ENCODE measurements at places on chromosomes 12 and 14.

- H3K27ac ChIP-seq: no peak overlapping the region
- DNase-seq: no peak
- no peaks in the 10 kb centered on the region for H3K27me3 ChIP-seq
- no peak overlapping the region for H3K4me3 ChIP-seq
- H3K4me1 ChIP-seq: peaks cover 8% of the 10 kb centered on the region
- H3K36me3 ChIP-seq: no peaks in the 10 kb centered on the region
Measured at GRCh38 chr14:61151251-61151650, 129.9 kb downstream of the TMEM30B start.

DNA sequence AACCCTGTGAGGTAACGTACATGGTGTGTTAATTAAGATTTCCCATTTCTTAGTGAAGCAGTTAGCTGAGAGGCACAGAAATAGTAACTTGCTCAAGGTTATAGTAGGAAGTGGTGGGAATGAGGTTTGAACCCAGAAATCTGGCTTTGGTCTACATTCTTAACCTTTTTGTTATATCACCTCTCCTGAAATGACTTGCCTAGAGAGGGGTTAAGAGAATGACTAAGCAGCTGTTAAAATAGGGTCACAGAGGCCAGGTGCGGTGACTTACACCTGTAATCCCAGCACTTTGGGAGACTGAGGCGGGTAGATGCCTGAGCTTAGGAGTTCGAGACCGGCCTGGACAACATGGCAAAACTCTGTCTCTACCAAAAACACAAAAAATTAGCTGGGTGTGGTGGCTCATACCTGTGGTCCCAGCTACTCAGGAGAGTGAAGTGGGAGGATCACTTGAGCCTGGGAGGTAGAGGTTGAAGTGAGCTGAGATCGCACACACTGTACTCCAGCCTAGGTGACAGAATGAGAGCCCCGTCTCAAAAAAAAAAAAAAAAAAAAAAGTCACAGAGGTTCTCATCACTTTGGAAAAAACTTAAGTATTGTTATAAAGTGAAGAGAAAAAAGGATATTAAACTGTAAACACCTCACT is 57.6 kb upstream of the RD3L start:
- no peaks in the 10 kb centered on the region for H3K36me3 ChIP-seq
- no peak for DNase-seq
- H3K4me3 ChIP-seq: no peak overlapping the region
- H3K27ac ChIP-seq: no peak overlapping the region
- H3K4me1 ChIP-seq: no peaks in the 10 kb centered on the region
- H3K27me3 ChIP-seq: peaks cover 5% of the 10 kb centered on the region

GRCh38 chr12:65630555-65630954 is 193.7 kb upstream of the HMGA2 start:
- no peaks in the 10 kb centered on the region for H3K27me3 ChIP-seq
- H3K4me1 ChIP-seq: no peaks in the 10 kb centered on the region
- H3K4me3 ChIP-seq: no peak overlapping the region
- no peak for DNase-seq
- no peaks in the 10 kb centered on the region for H3K36me3 ChIP-seq

GRCh38 chr14:61329478-61330051 is 8.2 kb downstream of the PRKCH start:
- peak overlapping the region; percentile 89 for H3K27ac ChIP-seq
- no peaks in the 10 kb centered on the region for H3K27me3 ChIP-seq
- H3K4me3 ChIP-seq: no peak overlapping the region
- no peak for DNase-seq

- H3K36me3 ChIP-seq: no peaks in the 10 kb centered on the region
- no peak for DNase-seq
- no peak overlapping the region for H3K4me3 ChIP-seq
- H3K27ac ChIP-seq: peak overlapping the region; percentile 38
- no peaks in the 10 kb centered on the region for H3K27me3 ChIP-seq
Measured at GRCh38 chr12:92745856-92746550, 43.2 kb downstream of the PLEKHG7 start.

Measured in lower lobe of right lung (tissue), 2 donors.